Foreskin keratinocyte (primary cell): ENCODE measurements at places on chromosomes 4 and X. TPM values are rescaled to one million over a fixed set of nuclear protein-coding genes. Genes with fewer than 3 reads are reported as not detected.

The XAGE1A gene
- not detected in 2 replicates for total RNA-seq

The ZC4H2 gene
- total RNA-seq = 4.2 and 4.6 TPM in 2 replicates

The PHOX2B gene
- total RNA-seq = not detected in 2 replicates

DNA sequence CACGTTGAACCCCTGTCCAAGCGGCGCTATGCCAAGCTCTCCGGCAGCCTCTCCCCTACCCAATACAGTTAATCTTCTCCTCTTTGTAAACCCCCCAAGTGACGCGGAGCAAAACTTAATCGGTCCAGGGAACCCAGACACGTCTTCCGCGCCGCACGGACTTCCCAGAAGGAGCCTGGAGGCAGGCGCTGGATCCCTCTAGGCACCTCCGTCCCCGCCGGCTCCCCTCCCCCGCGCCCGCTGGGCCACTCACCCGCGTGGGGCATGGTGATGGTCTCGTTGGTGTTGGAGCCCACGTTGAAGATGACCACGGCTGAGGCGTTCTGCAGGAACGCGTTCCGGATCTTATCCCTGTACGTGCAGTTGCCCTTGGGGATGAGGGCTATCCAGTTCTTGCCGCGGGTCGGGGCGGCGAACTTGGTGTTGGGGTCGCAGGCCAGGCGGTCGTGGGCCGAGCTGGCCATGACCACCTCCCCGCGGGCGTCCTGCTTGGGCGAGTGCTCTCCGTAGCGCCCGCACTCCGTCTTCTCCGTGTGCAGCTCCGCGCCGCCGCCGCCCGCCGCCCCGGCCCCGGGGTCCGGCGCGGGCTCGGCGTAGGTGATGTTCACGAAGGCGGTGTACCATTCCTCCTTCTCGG lies 1.1 kb downstream of the RNF150 start:
- DNase-seq = no peak

- DNase-seq = no peak
These were observed 201.8 kb downstream of the SOWAHB start for GRCh38 chr4:76696109-76696508.

The KLHL13 gene
- 5.2 and 6.5 TPM in 2 replicates for total RNA-seq

The TLL1 gene
- total RNA-seq = 1.5 and 3.5 TPM in 2 replicates

DNA sequence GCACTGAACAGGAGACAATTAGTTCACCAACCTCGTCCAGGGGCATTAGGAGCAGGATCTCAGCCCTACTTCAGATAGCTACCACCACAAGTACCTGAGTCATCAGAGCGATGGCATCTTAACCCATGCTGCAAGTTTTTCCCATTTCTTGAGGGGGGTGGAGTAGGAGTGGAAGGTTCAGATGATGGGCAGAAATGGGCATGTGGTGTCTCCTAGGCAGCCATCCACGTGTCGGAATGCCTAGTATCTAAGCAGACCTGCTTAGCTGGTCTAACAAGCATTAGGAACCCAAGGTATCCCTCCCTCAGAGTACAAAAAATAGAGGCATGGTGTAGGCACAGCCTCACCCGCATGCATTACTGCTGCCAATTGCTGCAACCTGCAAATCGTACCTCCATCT lies 159.1 kb upstream of the DGKK start:
- no peak for DNase-seq

- no peak for DNase-seq
These were observed 909 bp upstream of the SLAIN2 start for GRCh38 chr4:48340276-48340964.

The GIMD1 gene
- total RNA-seq = not detected in 2 replicates

The CSN1S1 gene
- total RNA-seq = not detected in 2 replicates

- no peak for DNase-seq
These were observed 51.9 kb downstream of the UBQLN2 start for GRCh38 chrX:56615282-56615681.

DNA sequence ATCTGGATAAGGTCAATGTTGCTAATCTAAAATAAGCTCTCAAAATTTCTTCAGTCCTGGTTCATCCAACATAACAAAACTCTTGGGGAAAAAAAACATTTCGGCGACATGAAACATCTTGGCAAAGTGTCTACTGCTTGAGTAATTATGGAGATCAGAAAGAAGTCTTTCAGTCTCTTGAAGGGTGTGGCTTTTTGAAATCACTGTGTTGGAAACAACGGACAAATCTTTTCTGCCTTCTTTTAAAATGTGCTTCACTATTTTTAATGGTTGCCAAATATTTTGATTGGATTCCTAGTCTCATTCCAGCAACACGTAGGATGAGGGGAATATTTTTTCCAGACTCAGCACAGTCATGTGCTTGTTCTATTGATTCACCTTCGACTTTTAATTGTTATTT lies 138.6 kb downstream of the KLHL8 start:
- no peak for DNase-seq

DNA sequence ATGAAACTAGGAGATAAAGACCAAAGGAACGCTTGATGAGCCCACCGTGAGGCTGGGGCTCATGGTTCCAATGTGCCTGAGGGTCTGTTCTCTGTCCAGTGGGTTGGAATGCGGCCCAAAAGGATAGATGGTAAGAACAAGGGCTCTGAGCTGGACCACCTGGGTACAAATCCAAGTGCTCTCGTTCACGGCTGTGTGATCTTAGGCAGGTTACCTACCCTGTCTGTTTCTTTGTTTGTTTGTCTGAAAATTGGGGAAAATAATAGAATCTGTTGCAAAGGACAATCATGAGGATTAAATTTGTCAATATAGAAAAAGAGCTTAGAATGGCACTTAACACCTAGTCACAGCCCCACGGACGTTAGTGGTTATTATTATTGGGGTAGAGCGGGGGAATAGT lies 36.0 kb downstream of the SMIM20 start:
- DNase-seq = no peak

- DNase-seq = no peak
These were observed 252.3 kb upstream of the ZIC3 start for GRCh38 chrX:137313627-137314026.

GRCh38 chr4:7771056-7771455 lies 168.6 kb downstream of the AFAP1 start:
- no peak for DNase-seq

- no peak for DNase-seq
These were observed 2.1 kb downstream of the HMGB2 start for GRCh38 chr4:173332021-173332487.

The NDNF gene
- not detected in 2 replicates for total RNA-seq

- no peak for DNase-seq
These were observed 224.8 kb downstream of the STIM2 start for GRCh38 chr4:27085396-27085795.
